Ammon's horn (tissue), 1 donor: ENCODE measurements at places on chromosomes 5 and 9.

GRCh38 chr5:34490506-34491250, 165.4 kb upstream of the RAI14 start:
- DNase-seq: no peak

DNA sequence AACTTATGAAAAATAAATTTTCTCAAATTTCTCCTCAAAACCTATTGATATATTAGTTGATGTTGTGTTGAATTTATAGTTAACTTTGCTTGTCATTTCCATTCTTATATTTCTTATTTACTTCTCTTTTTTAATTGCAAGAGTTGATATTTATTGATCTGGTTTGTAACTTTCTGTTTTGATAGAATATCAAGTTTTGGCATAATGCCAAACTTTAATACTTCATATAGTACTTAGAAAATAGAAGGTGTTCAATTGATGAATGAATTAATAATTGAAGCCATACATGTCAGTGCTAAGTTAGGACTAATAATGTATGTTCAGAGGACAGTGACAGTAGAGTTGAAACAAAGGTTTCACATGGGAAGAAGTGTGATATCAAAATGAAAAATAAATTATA, 27.9 kb downstream of the ERCC6L2 start:
- DNase-seq: no peak

GRCh38 chr5:90479611-90480385, 5.1 kb downstream of the POLR3G start:
- DNase-seq: no peak

DNA sequence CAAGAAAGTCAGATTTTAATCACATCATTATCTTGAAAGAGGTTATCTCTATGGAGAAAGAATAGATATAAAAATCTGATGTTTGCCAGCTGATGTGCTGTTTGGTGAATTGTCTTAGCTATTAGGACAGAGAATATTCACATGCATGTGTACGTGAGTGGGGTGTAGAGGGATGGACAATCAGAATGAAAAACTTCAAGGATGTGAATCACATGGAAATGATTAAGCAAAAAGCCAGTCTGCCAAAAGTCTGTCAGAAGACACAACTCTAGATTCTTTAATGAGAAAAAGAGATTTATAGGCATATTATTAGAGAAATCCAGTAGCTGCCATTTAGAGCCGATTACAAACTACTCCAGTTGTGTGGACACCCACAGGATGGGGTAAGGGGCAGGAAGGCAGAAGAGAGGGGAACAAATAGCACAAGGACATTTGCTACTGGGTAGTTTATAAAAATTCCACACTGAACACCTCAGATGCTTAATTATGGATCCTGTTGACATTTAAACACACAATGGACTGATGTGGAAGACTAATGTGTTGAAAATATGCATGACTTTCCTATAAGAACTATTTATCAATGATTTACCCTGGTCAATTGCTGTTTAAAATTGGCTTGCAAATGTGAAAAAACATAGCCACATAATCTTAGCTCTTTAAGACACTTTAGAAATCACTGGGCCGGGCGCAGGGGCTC, 127.4 kb downstream of the PTTG1 start:
- no peak for DNase-seq

GRCh38 chr5:106451998-106452397, 1218.7 kb downstream of the EFNA5 start:
- DNase-seq: no peak

GRCh38 chr5:29307478-29307877, 1886.0 kb upstream of the CDH6 start:
- DNase-seq: no peak

- no peak for DNase-seq
Measured at GRCh38 chr5:120053841-120054240, 410.3 kb upstream of the PRR16 start.
